ENCODE measurements at places on chromosomes 5 and 9. TPM values are rescaled to one million over a fixed set of nuclear protein-coding genes. Genes with fewer than 3 reads are reported as not detected.
A peak's percentile ranks its signal among the peaks of the same experiment; 100 is the strongest.

- DNase-seq = no peak
These were observed 79.0 kb downstream of the GDA start for GRCh38 chr9:72228282-72228681.

DNA sequence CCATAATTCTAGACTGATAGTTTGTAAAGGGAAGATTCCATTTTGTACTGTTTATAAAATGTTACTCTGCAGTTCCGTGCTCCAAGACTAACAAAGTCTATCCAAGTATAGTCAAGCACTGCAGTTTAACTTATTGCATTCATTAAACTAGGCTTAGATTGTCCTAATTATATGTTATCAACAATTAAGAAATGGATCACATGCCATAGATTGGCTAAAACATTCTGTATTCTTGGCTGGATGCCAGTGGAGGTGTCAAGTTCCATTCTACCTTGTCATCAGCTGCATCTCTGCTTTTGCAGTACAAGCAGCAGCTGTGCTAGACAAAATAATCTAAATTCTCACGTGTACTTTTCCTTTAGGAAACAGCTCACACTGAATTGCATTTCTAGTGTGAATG is 69.4 kb upstream of the MEF2C start:
- no peak for DNase-seq

The LCN12 gene
- 6.4 TPM for total RNA-seq

The PPP2R2B gene
- 2.6 TPM for total RNA-seq

The GPR150 gene
- total RNA-seq = 0.13 TPM

The PCDHB11 gene
- 2.3 TPM for total RNA-seq

- DNase-seq = no peak
These were observed 86.3 kb upstream of the SLC12A2 start for GRCh38 chr5:127997201-127997704.

DNA sequence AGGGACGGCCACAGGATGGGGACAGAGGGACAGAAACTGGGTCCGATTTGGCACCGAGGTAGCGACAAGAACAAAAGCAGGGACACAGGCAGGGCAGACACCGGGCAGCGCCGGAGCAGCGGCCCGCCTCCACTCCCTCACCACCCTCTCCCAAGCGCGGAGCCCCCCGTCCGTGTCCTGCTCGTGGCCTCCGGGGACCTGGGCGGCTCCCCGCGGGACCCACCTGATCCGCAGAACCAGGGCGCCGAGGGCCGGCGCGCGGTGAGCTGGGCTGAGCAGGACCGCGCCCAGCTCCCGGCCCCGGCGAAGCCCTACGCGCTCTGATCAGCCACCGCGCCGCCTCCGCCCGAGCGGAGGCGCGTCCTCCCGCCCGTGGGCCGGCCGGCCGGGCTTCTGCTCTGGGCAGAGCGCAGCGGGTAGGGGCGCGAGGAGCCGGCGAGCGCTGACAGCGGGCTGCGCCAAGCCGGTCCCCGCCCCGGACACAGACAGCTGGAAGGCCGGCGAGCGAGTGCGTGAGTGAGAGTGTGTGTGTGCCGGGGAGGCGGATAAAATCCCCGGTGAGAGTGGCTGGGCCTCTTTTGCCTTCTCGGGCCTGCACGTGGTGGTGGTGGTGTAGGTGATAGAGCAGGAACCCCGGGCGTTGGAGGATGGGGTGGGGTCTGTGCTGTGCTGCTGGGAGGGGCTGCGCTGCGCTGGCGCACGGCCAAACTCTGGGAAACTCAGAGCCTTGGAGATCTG is at the start of gene GGTA1:
GGTA1 (minus strand) TSS at position 418 of the 738 bp plus-strand sequence. CDS start 31,922 bp downstream, outside the sequence.
- peak; percentile 80 for DNase-seq

The DDX4 gene
- total RNA-seq = not detected

DNA sequence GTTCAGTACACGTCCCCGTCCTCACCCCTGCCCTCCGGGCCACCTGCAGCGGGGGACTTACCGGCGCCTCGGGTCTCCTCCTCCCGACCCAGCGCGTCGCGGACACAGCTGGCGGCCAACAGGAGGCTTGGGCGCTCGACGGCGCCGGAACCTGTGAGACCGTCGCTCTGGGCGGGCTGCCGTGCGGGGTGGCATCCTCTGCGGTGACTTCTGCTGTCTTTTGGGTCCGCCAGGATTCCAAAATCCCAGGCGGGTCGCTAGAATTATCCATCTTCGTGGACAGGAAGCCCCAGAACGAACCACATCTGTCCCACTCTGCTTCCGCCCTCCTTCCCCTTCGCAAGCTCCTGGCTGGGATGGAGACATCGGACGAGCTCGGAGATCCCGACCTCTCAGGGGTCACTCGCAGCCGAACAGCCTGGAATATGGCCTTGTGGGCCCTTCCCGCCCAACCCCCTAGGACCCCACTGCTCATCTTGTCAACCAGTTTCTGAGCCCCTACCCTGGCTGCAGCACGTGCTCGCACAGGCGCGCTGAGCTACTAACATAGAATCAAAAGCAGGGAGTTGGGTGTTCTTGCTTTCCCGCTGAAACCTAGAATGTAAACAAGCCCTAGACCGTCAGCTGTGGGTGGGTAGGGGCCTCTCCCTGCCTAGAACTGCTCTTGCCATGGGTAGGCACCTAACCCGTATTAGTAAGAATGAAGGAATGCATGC is 947 bp upstream of the MARCHF3 start:
- DNase-seq = peak; percentile 17

GRCh38 chr5:54178207-54178606 is 132.2 kb downstream of the ARL15 start:
- DNase-seq = no peak

DNA sequence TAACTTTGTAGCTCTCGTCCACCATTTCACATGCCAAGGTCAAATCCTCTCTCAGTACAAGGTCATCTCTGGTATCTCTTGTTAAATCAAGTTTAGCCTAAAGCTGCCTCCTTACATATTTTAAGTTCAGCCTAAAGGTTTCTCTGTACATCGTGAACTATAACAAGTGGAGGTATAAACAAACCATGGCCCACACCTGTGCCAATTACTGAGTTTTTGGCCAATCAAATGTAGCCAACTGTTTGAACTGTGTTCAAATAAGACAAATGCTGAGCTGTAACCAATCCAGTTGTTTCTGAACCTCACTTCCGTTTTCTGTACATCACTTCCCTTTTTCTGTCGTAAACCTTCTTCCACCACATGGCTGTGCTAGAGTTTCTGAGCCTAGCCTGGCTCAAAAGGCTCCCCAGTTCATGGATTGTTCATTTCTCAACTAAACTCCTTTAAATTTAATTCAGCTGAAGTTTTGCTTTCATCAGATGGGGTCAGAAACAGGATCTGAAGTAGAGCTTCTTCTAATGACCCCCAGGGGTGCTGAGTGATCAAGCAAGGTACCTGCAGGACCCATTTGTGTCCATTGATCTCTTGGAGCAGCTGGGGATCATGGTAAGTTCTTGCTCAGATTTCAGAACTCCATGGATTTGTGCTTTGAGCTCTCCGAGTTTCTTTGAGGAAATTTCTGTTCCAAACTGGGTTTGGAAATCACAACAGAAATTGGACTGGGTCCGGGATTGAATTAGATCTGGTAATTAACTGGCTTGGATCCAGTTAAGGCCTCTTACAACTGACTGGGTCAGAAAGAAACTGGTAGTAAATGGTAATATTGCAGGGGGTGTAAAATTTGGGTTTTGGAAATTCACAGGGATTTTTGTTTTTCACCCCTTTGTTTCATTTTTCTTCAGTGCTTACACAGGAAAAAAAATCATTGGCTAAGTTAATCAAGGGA is 11.0 kb upstream of the NANS start:
- DNase-seq = no peak

The ADAMTSL2 gene
- total RNA-seq = 3.7 TPM

- DNase-seq = no peak
These were observed 4.8 kb downstream of the SNCB start for GRCh38 chr5:176625512-176625911.

DNA sequence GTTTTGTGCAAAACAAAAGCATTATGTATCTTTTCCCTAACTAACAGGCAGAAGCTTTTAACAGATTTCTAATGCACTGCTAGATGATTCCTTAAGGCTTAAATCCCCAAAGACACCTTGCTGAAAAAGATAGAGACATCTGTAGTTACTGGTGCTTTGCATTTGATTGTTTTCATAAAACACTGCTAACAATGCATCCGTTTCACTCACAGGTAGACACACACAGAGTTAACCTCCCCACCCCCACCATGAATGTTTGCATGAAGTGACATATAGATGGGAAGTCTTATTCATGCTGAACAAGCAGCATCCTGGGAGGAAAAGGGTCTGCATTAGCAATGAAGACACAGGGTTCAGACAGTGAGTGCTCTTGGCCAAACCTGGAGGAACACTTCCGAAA is 100.9 kb downstream of the ASTN2 start:
- DNase-seq = no peak

DNA sequence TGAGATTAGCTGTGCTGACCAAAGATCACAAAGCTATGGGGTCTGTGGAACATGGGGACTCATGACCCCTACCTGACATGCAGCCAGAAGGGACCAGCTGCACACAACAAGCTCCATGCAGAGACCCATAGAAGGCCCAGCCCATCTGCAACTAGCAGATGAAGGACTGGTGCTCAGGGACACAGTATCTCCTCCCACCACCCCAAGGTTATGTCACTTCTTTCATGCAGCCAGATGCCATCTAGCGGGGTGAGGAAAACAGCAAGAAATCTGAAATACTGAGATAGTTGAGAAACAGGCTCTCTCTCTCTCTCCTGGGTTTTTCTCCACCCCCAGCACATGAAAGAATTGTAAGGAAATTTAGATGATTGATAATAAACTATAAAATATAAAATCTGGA is 161.3 kb upstream of the DAPK1 start:
- DNase-seq = no peak

DNA sequence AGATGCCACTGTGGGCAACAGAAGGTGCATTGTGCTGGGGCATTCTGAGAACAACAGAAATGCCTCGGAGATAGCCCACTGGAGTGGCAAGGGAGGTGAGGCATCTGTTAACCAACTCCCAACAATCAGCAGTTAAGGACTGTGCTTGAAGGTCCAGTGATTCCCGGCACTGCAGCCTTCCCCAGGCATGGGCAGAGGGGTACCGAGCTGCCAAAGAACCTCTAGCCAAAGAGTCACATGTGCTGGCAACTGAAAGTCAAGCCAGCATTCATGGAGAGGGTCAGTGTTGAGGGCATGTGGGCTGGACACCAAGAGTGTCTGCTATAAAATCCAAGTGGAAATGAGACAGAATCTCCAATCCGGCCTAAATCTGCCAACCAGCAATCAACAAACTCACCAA is 149.6 kb downstream of the ASTN2 start:
- DNase-seq = no peak

- DNase-seq = no peak
These were observed 94.2 kb downstream of the AGTPBP1 start for GRCh38 chr9:85647571-85647970.

The HINT2 gene
- total RNA-seq = 52.0 TPM

The ZNF483 gene
- 13.9 TPM for total RNA-seq

The INSL4 gene
- total RNA-seq = not detected

The ZNF474 gene
- total RNA-seq = 0.24 TPM

- DNase-seq = no peak
These were observed 1686.5 kb upstream of the ACO1 start for GRCh38 chr9:30697958-30698357.

The DOLPP1 gene
- total RNA-seq = 10.3 TPM

- DNase-seq = peak; percentile 95
These were observed at the start of gene SIGMAR1 for GRCh38 chr9:34637356-34638137. Gene SIGMAR1, minus strand, starts transcription at chr9:34637787. Its CDS starts 90 bp downstream, at chr9:34637697.

All from heart left ventricle (tissue), 16 donors.